ENCODE measurements at places on chromosomes 2 and 18.

GRCh38 chr2:17136231-17136630 lies 382.0 kb downstream of the RAD51AP2 start:
- no peaks in the 10 kb centered on the region for H3K36me3 ChIP-seq
- H3K4me3 ChIP-seq: no peak overlapping the region
- no peaks in the 10 kb centered on the region for H3K4me1 ChIP-seq
- H3K27ac ChIP-seq: no peak overlapping the region

- no peaks in the 10 kb centered on the region for H3K36me3 ChIP-seq
- no peak overlapping the region for H3K4me3 ChIP-seq
- no peaks in the 10 kb centered on the region for H3K27me3 ChIP-seq
- H3K4me1 ChIP-seq: no peaks in the 10 kb centered on the region
- no peak overlapping the region for H3K27ac ChIP-seq
Measured at GRCh38 chr2:33406622-33407021, 69.8 kb upstream of the RASGRP3 start.

GRCh38 chr2:69933839-69934613 lies 19.1 kb downstream of the MXD1 start:
- H3K27ac ChIP-seq: peak overlapping the region; percentile 93
- peak; percentile 20 for DNase-seq
- H3K36me3 ChIP-seq: peaks cover 26% of the 10 kb centered on the region
- H3K27me3 ChIP-seq: no peaks in the 10 kb centered on the region
- peak overlapping the region; percentile 49 for H3K4me3 ChIP-seq

DNA sequence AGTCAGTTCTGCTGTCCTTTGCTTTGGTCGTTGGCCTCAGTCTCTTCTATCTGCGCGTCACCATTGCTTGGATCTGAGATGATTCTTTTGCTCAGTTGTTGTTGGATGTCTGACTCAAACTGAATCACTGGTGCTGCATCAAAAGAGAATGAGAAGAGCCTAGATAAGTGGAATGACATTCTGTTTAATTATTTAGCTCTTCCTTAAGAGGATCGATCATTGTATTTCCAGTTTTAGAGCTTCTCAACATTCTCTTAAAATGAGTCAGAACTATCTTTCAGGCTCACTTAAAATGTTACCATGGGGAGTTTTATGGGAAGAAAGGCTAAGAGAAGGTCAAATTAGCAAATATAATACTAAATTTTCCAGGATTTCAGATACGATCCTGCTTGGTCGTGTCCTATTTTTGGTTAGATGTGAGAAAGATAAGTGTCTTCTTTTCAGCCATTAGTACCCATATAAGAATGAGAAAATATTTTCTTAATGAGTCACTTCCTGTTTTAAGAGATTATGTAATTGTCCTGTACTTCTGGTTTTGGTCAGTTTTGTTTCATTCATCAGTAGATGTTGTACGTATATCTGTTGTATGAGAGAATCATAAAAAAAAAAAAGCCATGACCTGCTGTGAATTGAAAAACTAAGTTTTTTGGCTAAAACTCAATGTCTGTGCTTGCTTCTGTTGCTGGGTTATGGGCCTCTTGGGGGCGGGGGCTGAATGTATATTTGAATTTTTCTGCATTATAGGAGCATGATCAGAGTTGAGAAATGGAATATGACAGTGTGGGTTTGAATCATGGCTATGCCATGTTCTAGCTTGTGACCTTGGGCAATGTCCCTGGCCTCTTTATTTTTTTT lies 31.6 kb upstream of the CASP10 start:
- H3K27me3 ChIP-seq: no peaks in the 10 kb centered on the region
- no peak for DNase-seq
- peak overlapping the region; percentile 99 for H3K27ac ChIP-seq
- peaks cover 58% of the 10 kb centered on the region for H3K4me1 ChIP-seq
- peak overlapping the region; percentile 62 for H3K4me3 ChIP-seq

DNA sequence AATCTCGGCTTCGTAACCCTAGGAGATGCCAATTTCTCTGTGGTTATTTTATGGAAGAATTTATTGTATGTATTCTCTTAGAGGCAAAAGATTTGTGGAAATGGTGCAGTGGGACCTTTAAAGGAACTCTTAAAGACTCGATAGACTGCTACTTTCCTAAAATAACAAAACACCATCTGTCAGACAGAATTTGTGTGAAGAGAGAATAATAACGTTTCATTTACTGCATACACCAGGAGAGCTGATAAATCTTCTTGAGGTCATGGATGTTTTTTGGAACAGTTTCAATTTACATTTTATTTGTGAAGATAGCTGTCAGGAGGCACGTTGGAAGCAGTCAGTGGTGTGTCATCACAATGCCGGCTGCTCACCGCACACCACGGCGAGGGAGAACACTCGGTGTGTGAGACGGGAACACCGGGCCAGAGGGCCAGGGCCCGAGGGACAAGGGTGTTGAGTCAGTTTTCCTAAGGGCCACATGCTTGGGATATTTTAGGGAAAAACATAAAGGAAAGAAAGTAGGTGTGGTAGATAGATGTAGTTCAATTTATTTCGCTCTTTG lies 1681.0 kb upstream of the DDX18 start:
- DNase-seq: no peak
- H3K36me3 ChIP-seq: no peaks in the 10 kb centered on the region
- H3K4me3 ChIP-seq: no peak overlapping the region

DNA sequence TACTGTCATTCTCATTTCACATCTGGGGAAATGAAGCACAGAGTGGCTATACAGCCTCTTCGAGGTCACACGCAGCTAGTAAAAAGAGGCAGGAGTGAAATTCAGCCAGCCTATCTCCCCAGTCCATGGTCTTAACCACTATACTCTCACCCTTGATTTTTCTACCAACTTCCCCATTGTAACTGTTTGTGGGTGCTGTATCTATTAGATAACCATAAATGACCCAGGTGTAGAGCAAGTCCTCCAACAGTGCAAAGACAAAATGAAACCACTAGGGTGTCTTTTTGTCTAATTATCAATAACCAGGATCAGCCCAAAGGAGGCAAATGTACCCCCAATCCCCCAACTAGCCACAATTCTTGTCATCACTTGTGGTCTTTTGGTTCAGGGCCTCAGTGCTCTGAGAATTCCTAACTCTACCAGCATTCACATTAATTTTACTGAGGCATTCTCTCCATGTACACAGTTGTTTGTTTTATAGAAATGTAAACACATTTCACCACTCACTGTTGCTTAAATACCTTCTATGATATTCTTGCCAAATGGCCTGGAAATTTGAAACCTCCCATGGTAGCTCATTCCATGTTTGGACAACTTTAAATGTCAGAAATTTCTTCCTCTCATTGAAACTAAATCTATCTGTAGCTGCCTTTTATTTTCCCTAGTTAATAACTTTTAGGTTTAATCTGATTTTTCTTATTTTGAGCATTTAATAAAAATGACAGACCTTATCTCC lies 58.7 kb downstream of the SLC40A1 start:
- peak overlapping the region; percentile 35 for H3K4me3 ChIP-seq
- H3K27ac ChIP-seq: peak overlapping the region; percentile 72
- DNase-seq: no peak
- H3K4me1 ChIP-seq: peaks cover 25% of the 10 kb centered on the region
- peaks cover 5% of the 10 kb centered on the region for H3K36me3 ChIP-seq
- no peaks in the 10 kb centered on the region for H3K27me3 ChIP-seq

- H3K27me3 ChIP-seq: peaks cover 53% of the 10 kb centered on the region
- peaks cover 8% of the 10 kb centered on the region for H3K4me1 ChIP-seq
- peak overlapping the region; percentile 54 for H3K4me3 ChIP-seq
Measured at GRCh38 chr2:231190531-231191197, 7.8 kb upstream of the ARMC9 start.

GRCh38 chr2:138323382-138324067 lies 178.0 kb upstream of the SPOPL start:
- no peaks in the 10 kb centered on the region for H3K4me1 ChIP-seq
- H3K36me3 ChIP-seq: no peaks in the 10 kb centered on the region
- H3K27me3 ChIP-seq: no peaks in the 10 kb centered on the region
- no peak overlapping the region for H3K4me3 ChIP-seq
- H3K27ac ChIP-seq: no peak overlapping the region

GRCh38 chr2:168047091-168047690 lies 200.2 kb downstream of the STK39 start:
- no peaks in the 10 kb centered on the region for H3K4me1 ChIP-seq
- H3K4me3 ChIP-seq: no peak overlapping the region
- no peak overlapping the region for H3K27ac ChIP-seq
- no peak for DNase-seq

DNA sequence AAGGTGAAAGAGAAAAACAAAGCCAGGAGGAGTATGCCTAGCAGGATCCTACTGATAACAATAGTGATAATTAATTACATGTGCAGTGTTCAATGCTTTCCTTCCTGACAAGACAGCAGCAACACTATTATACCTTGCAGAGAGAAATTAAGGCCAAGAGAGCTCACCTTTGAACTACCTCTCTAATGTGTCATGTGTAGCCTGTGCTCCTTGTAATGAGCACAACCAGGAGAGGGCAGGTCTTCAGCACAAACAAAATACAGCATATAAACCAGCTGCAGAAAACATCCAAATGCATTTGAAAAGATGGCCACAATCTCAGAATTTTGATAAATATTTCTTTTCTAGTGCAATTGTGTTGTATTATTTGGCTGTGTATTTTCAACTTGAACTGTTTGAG lies 1425.7 kb downstream of the DSC3 start:
- DNase-seq: no peak
- H3K4me3 ChIP-seq: no peak overlapping the region
- no peaks in the 10 kb centered on the region for H3K36me3 ChIP-seq
- H3K4me1 ChIP-seq: no peaks in the 10 kb centered on the region
- H3K27me3 ChIP-seq: no peaks in the 10 kb centered on the region
- no peak overlapping the region for H3K27ac ChIP-seq

DNA sequence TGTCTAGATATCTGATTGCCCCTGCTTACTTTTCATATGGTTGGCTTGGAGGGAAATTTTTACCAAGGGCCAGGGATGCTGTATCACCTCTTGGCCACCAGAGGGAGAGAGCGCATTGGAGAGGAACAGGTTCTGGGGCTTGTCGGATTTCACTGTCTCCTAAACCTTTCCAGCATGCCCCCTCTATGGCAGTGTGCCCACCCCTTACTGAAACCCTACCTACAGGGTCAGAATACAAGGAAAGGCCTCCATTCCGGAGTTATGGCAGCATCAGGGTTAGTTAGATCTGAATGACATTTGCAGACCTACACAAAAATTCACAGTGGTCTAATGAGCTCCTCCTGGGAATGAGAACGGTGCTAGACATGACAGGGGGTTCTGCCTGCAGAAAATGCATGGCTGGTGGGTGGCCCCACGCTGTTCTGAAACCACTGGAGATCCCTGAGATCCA lies 5.8 kb downstream of the SLC14A2 start:
- H3K27me3 ChIP-seq: peaks cover 54% of the 10 kb centered on the region
- no peak overlapping the region for H3K4me3 ChIP-seq
- no peaks in the 10 kb centered on the region for H3K36me3 ChIP-seq

DNA sequence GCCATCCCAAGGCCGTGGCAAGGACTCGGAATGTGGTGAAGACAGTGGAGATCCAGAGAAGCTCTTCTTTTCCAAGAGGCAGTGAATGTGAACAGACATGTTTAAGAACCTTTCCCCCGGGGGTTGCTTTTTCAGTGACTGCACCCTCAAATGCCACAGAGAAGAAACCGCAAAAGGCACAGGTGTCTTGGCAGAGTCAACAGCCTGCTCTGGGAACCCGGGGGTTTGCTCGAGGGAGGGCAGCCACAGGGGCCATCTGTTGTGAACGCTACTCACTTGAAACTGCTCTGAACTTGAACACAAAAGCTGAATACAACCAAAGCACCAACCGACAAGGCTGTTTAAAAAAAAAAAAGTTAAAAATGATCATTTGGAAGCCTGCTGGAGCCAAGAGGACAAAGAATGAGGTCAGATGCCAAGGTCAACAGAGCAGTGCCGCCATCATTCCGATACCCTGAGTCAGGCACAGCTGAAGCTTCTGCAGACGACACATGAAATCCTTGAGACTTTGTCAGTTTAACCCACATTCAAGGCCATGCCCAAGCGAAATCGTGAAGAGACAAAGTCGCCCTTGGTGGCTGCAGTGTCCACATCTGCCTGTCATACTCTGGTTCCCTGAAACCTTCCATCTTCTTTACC lies 47.4 kb downstream of the PSMG2 start:
- no peak overlapping the region for H3K4me3 ChIP-seq
- peaks cover 20% of the 10 kb centered on the region for H3K27me3 ChIP-seq
- no peaks in the 10 kb centered on the region for H3K4me1 ChIP-seq
- H3K36me3 ChIP-seq: no peaks in the 10 kb centered on the region

- no peak overlapping the region for H3K27ac ChIP-seq
- no peaks in the 10 kb centered on the region for H3K36me3 ChIP-seq
- no peak overlapping the region for H3K4me3 ChIP-seq
- no peaks in the 10 kb centered on the region for H3K4me1 ChIP-seq
Measured at GRCh38 chr2:217616936-217617335, 385.9 kb downstream of the TNS1 start.

DNA sequence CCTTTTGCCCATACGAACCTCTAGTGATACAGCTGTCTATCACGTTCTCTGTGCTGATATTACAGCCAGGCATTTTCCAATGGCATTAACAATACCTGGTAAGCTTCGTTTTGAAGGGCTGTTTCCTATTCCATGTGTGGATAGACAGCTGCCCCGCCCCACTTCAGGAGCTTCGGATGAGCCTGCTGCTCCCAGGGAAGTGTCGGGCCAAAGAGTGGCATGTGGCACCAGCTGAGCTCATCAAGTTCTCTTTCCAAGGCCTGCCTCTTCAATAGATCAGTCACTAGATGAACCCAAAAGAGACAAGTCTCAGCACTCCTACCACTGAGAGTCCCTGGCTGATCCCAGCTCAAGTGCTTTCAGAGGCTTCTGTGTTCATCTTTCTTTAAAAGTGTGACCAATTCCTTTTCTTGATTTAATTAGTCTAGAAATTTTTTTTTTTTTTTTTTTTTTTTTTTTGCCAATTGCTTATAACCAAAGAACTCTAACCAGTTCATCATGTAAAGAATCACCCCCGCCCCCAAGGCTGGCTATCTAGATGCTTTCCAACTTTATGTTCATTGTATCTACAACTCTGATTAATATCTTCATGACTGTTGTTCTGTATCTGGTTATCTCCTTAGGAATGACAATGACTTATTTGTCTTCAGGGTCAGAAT lies 46.6 kb downstream of the HDAC4 start:
- H3K27ac ChIP-seq: no peak overlapping the region
- no peaks in the 10 kb centered on the region for H3K4me1 ChIP-seq
- H3K36me3 ChIP-seq: peaks cover 6% of the 10 kb centered on the region
- no peak overlapping the region for H3K4me3 ChIP-seq
- DNase-seq: no peak
- H3K27me3 ChIP-seq: no peaks in the 10 kb centered on the region

All from Calu3 (cell line).